Renal pelvis (tissue), 12 donors: ENCODE measurements at places on chromosomes 7 and 10. TPM values are rescaled to one million over a fixed set of nuclear protein-coding genes. Genes with fewer than 3 reads are reported as not detected.
A peak's percentile ranks its signal among the peaks of the same experiment; 100 is the strongest.

- DNase-seq, result peak; percentile 4
These were observed 395.4 kb downstream of the SFMBT2 start for GRCh38 chr10:7015457-7015856.

DNA sequence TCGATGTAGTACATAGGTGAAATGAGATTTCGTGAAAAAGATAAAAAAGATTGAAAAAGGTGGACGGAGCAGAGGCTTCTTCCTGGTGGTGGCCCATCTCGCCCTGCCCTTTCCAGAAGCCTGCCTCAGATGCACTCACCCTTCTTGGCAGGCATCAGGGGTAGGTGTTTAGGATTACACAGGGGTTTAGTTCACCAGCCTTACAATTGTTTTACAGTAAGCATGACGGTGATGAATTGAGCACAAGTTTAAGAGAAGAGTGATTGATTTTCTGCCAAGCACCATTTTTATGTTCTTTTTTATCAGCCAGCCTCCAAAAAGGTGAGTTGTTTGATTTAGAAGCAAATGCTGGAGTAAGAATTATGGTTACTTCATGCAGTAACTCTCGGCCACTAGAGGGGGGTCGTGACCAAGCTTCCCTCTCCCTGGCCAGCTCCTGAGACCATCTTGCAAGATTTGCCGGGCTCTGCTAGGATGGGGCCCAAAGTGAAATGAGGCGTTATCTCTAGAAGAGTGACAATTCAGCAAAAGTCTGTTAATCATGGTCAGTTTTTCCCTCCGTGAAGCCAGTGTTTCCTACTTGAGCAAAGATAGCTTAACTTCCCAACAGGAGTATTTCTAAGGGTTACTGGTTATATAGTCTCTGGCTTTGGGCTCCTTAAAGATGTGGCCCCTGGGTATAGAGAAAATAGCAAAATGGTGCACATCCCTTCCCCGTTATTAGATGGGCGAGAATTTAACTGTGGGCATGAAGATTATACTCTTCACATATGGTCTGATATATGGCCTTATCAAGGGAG lies 228.8 kb downstream of the BMPER start:
- peak; percentile 62 for DNase-seq

Gene SLC16A9
- 42.6 TPM for polyA plus RNA-seq

- no peak for DNase-seq
These were observed 80.8 kb downstream of the ALOX5 start for GRCh38 chr10:45454859-45455258.

DNA sequence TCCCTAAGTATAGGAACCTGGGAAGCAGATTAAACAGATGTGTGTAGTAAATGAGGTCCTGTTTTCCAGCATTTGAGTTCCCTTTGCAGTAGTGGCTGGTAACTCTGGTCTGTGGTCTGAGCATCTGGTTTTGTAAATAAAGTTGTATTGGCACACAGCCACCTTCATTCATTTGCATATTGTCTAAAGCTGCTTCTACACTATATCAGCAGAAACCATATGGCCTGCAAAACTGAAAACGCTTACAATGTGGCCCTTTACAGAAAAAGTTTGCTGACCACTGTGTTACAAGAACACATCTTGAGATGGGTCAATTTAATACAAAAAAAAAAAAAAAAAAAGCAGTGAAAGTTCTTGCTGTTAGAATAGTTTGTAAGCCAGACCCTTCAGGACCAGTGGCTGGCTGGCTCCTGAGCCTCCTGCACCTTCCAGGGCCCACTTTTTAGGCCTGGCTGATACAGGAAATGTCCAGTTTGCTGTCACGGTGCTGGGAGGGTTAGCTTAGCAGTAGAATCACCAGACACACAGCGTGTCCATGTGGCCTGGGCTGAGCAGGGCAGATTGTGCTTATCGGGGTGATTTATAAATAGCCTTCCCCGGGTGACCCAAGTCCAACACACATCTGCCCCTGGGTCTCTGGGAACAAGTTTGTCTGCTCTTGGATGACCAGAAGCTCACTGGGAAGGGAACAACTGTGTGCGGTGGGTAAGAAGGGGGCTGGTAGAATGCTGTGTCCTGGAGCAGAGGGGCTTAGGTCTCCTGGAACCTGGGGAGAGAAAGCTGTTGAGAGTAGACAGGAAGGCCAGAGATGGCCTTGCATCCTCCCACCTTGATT lies 1.4 kb downstream of the C10orf71 start:
- no peak for DNase-seq

Gene MYH16
- polyA plus RNA-seq, result 0.06 TPM
